Left renal cortex interstitium (tissue), 4 donors: ENCODE measurements at places on chromosomes 5 and 9. TPM values are rescaled to one million over a fixed set of nuclear protein-coding genes. Genes with fewer than 3 reads are reported as not detected.

The ADGRV1 gene
- polyA plus RNA-seq = 13.9 TPM

DNA sequence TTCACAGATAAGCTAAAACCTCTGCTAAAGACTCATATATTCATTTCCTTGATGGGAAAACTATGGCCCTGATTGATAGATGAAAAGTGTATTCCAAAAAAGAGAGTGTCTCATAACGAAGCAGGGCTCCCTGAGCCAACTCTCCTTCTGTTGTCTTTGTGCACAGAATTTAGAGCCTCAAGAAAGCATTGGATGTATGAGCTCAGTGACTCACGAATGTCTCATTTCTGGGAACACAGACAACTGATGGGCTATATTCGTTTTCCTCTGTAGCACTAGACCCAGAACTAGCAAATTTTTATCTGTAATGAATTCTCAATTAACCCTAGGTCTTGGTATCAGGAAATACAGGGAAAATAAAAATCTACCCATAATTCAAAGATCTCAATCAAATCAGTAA lies 88.4 kb downstream of the LMNB1 start:
- no peak for DNase-seq

- DNase-seq = no peak
Observed at GRCh38 chr5:76145945-76146344, 62.8 kb downstream of the SV2C start.

- no peak for DNase-seq
Observed at GRCh38 chr9:105281272-105281671, 36.8 kb downstream of the SLC44A1 start.

- DNase-seq = no peak
Observed at GRCh38 chr9:107351382-107352045, 68.4 kb downstream of the RAD23B start.
